Kidney tubule cell (primary cell): ENCODE measurements at places on chromosomes 11 and 22.
A peak's percentile ranks its signal among the peaks of the same experiment; 100 is the strongest.

GRCh38 chr22:43682851-43683250 lies 129.3 kb downstream of the EFCAB6 start:
- DNase-seq: no peak

DNA sequence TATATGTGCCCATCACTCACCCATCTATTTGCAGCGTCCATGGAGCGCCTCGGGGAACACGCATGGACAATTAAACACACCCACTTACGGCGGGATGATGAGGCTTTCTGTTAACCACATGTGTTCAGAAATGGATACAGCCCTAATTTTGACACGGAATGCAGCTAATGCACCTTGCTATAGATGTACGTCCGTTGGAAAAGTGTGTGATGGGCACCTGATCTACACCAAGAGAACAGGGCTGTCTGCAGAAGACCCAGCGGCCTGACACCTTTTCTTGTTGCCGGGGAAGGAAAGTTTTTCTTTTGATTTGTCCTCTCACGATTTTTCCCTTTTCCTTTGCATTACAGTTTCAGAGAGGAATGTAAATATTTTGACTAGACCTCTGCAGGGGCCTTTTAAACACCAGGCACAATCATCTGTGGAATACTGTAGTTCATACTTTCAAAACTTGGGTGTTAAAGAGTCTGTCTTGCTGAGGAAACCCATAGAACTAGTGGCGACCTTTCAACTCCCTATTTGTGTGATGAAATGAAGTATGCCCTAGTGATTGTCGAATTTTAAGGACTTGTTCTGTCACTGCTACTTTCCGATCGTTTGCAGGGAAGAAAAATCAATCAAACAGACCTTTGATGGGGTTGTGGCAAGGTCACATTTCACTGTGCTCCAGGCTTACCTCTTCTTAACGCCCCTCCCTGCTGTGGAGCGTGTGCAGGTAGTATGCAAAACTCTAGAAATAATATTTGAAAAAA lies 16.5 kb upstream of the PAX6 start:
- DNase-seq: no peak

DNA sequence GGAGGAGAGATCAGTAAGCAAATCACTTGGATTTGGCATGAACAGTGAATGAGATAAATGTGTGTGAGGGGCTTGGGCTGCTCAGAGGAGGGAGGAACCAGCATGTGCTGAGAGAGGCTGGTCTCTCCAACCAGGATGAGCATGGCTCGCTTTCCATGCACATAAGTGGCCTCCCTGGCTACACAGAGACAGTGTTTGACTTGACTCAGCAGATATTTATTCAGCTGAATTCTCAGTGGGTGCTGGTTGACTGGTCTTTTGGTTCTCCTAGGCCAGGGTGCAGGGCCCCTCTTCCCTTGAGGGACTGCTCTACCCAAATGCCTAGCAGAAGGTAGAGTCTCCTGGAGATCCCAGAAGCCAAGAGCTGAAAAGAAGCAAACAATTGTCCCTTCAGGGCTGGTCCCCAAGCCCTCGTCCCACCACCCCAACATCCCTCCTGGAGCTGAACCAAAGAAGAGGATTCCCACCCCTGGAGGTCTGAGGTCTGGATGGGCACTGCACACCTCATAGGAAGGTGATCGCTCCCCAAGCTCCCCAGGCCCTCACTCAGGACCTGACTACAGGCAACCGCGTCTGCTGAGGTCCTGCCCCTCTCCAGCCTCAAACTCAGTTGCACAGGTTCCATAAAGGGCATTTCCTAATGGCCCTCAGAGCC lies 3.3 kb upstream of the TRIM29 start:
- no peak for DNase-seq

GRCh38 chr11:46600194-46600960 lies 6.6 kb upstream of the AMBRA1 start:
- no peak for DNase-seq

- DNase-seq: peak; percentile 78
These were observed 33.0 kb upstream of the P2RY2 start for GRCh38 chr11:73184953-73185671.
